ENCODE measurements at places on chromosomes 5 and 9.

DNA sequence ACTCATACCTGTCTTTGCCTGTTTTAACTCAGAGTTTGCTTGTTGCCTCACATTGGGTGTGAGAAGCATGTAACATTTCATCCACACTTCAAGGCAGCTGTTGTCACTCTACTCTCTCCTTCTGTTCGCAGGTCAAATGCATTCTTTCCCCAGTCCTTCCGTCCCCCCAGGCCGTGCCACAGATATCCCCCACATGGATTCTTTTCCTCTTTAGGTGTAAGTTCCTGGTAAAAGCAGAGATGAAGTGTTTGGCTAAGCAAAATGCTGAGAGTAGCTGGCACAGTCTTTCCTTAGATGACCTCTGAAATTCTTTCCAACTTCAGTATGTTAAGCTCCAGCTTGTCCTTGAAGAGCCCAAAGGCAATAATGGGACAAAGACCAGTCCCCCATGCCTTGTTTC lies 328.2 kb downstream of the SLIT3 start:
- no peak for DNase-seq

DNA sequence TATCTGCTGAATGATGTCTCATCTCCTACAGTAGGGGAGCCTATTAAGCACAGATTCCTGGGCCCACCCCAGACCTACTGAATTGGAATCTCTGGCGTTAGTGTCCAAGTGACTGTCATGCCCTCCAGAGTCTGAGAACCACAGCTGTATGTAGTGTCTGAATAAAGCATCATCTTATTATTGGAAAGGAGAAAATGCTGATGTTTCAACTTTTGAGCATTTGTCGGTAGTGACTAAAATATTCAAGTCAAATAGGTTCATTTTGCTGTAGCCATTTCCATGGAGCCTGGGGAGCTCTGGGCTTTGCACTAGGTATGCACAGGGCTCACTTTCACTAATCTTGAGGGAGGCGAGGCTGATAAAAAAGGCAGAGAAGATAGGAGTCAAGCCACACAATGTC lies 4.8 kb upstream of the PPARGC1B start:
- no peak for DNase-seq

DNA sequence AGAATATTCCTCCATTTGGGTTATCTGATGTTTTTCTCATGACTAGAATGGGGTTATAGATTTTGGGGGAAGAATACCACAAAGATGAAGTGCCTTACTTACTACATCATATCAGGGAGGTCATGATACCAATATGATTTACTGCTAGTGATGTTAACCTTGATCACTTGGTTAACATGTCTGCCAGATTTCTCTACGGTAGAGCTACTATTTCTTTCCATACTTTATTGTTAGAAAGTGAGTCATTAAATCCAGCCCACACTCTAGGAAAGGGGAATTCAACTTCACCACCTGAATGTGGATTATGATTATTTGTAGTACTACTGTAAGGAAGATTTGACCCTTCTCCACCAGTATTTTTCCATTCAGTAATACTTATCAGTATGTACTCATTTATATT lies 64.7 kb downstream of the UBE2R2 start:
- DNase-seq, result no peak

GRCh38 chr9:122827761-122828093 lies 661 bp downstream of the PDCL start:
- no peak for DNase-seq

- no peak for DNase-seq
Observed at GRCh38 chr9:108743901-108744371, 111.8 kb downstream of the ACTL7B start.

DNA sequence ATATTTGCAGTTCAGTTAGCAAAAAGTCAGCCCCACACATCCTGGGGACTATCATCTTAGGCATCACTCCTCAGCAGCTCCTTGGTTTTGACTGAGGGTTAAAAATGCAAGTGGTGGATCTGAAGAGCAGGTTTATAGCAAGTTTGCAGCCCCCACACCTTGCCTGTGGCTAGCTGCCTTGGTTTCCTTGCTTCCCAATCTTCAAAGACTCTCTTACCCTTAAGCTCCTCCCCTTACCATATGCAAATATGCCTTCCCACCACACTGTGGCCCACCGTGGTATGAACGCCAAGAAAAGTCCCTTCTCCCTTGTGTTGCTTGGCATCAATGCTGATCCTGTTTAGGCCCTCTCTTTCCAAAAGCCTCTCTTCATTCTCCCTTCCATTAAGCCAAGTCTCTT lies 45.0 kb upstream of the AGXT2 start:
- no peak for DNase-seq

DNA sequence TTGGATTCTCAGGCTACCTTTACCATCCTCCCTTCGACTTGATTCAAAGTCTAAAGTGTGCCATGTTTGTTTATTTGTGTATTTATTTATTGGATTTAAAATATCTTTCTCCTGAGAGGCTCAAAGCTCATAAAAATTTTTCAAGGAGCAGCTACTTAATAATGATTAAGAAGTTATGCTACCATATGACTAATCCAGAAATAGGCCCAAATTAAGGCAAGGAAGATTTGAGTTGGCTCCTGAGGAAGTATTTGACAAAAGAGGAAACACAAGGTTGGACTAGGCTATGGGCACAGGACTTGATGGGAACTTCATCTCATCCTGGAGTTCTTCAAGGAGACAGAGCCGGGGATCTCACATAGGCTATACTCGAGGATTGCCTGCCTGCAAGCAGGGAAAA lies 22.4 kb upstream of the PPP2CA start:
- no peak for DNase-seq

GRCh38 chr9:37309136-37309535 lies 113.4 kb upstream of the GRHPR start:
- no peak for DNase-seq

- no peak for DNase-seq
Observed at GRCh38 chr9:33164138-33164809, 2.9 kb downstream of the B4GALT1 start.

- DNase-seq, result no peak
Observed at GRCh38 chr5:178293400-178293799, 60.8 kb upstream of the PHYKPL start.

DNA sequence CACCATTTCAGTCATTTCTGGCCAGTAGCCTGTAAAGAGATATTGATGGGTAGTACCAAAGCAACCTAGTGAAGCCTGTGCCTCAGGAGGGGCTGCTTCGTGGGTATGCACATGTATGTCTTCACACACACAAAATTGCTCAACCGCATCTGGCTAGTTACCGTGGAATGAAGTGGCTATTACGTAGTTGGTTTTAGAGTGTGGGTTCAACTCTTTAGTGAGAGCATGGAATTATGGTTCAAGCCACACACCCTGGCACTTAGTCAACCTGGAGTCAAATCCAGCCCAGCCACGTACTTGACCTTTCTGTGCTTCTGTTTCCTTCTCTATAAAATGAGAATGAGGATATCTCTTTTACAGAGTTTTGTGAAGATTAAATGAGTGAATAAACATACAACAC lies 174.9 kb downstream of the TTC39B start:
- no peak for DNase-seq

GRCh38 chr5:172274951-172275753 lies 8.4 kb downstream of the UBTD2 start:
- no peak for DNase-seq

DNA sequence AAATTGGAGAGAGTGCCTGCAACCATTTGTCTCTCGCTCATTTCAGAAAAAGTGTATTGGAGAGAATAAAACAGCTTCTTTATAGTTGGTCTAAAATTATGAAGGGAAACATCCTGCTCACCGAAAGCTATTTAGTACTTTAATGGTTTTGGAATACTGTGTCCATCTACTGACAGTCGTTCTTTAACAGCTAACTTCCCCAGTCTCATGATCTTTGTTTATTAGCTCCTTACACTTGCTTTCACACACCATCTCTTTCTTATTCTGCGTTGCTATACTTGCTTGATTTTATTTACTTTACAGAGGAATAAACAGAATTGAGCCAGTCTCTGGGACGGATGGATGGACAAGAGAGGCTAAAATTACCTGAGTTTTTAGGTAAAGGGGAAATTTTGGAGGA lies 229.3 kb downstream of the CCDC171 start:
- DNase-seq, result no peak

DNA sequence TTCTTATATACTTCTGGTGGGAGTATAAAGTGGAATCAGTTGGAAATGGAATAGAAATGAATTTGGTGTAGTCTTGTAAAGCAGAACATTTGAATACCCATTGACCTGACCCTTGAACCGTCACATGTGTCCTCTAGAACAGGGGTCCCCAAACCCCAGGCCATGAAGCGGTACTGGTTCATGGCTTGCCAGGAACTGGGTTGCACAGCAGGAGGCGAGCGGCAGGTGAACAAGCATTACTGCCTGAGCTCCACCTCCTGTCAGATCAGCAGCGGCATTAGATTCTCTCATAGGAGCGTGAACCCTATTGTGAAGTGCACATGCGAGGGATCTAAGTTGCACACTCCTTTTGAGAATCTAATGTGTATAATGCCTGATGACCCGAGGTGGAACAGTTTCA lies 80.0 kb downstream of the RANBP17 start:
- DNase-seq, result no peak

DNA sequence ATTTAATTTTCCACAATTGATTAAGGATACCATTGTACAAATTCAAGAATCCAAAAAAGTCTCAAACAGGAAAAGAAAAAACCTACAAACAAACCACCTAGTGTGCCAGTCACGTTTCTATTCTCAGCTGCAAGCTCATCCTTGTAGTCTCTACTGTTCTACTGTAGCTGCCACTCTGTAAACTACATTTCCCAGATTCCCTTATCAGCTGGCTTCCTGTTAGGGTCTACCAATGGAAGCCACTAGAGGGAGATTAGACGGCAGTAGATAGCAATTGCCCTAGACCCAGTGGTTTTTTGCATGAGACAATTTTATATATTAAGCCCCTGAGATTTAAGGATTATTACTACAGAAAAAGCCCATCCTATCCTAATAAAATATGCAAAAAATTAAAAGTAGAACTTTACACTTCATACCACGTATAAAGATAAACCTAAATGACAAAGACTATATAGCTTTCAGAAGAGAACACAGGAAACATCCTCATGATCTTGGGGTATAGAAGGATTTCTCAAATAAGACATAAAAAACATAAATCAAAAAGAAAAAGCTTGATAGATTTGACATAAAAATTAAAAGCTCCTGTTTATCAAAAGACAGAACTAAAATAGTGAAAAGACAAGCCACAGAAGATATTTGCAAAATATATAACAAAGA lies 37.4 kb downstream of the P4HA2 start:
- peak; percentile 17 for DNase-seq

- DNase-seq, result no peak
Observed at GRCh38 chr9:136028760-136029470, 66.2 kb downstream of the NACC2 start.

GRCh38 chr5:103271570-103272289 lies 13.2 kb downstream of the MACIR start:
- DNase-seq, result no peak

- no peak for DNase-seq
Observed at GRCh38 chr5:167798448-167798847, 493.0 kb upstream of the WWC1 start.

GRCh38 chr5:55159763-55160492 lies at the start of gene GPX8:
GPX8 (plus strand) TSS chr5:55160171; CDS start chr5:55160193, 22 bp downstream.
- DNase-seq, result peak; percentile 59

DNA sequence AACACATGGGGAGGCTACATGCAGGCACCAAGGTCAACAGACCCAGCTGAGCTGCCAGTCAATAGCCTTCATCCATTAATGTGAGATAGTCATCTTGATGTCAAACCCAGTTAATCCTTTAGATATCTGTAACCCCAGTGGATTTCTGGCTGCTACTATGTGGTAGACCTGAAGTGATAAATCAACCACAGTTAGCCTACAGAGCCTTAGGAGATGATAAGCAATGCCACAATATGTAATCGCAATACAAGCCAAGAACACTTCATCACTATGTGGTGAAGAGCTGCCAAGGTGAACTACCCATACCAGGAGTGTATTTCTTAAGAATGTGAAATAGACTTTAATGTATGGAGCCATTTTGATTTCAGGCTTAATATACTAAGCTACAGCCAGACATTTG lies 1175.5 kb downstream of the DTWD2 start:
- no peak for DNase-seq

DNA sequence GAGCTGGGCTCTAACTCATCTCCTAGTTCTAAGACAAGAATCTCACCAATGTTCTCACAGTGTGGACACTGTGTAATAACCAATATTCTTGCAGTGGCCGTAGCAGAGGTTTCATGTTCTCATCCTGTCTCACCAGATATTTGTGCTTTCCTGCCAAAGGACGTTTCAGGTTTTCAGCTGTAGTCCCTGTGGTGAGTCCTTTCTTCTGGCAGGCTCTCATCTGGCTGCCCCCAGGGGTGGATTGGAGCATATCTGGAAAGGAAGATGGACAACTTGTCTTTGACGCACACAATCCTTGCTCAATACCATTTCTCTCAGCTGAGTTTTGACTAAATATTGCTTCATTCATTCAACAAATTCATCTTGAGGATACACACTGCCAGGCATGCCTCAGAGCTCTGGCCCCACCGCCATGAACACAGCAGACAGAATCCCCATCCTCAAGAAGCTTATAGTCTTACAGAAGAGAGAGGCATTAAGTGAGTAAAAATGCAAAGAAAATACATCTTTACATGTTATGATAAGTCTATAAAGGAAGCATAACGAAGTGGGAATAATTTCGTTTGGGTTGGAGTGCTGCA lies 33.8 kb upstream of the NEURL1B start:
- DNase-seq, result no peak

GRCh38 chr9:136015656-136016571 lies 54.7 kb upstream of the UBAC1 start:
- no peak for DNase-seq

GRCh38 chr5:132220491-132220890 lies 7.2 kb downstream of the P4HA2 start:
- DNase-seq, result no peak

DNA sequence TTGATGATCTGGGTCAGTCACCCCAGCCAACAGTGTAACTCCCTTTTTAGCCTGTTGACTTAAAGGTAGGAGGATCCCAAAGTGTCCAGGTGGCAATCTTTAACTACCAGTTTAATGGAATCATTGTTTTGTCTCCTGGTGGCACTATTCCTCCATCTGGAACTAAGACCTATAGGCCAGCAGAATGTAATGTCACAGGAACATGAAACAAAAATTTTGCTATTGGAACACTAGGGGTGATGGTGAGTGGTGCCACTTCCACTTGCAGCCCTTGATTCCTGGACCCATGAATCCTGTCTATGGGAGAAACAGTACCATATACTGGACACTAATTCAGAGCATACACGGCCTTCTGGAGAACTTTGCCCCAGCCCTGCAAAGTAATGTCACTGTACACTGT lies 219.5 kb upstream of the RASA1 start:
- DNase-seq, result no peak

- DNase-seq, result no peak
Observed at GRCh38 chr9:14322211-14323082, 8.5 kb upstream of the NFIB start.

DNA sequence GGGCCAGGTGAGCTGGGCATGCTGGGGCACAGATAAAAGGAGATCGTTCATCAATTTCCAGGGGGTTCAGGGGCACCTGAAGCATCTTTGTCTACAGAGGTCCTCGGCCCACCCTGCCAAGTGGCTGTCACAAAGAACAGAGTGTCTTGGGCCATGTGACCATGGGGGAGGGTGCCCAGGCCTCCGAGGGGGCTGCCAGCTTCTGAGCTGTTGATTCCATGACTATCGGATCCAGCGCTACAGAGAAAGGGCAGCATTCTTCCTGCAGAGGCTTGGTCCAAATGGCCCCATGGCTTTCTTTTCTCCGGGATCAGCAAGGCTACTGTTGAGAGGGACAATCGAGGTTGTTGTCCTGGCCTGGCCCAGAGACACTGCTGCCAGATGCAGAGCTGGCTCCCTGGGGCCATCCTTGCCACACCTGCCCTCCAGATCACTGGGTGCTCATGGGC lies 289.2 kb downstream of the ZSWIM6 start:
- no peak for DNase-seq

Data from AG04449 (cell line).